ENCODE measurements at places on chromosomes 11 and 22.

- DNase-seq: no peak
These were observed 4.3 kb upstream of the TMPRSS13 start for GRCh38 chr11:117933475-117933874.

DNA sequence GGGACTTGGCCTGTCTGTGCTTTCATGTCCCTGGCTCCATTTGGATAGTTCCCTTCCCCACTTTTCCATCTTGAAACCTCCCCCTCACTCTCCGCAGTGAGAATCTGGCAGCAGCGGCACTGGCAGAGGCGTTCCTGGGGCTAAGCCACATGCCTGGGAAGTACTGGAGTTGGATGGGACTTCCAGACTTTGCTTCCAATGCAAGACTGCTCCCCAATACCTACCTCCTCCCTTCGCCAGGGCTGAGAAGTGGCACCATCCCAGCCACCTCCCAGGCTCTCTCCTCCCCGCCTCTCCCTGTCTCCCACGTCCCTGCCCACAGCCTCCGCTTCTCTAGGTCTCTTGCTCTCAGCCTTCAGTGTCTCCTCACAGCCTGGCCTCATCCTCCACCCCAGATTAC lies 16.6 kb downstream of the TST start:
- no peak for DNase-seq

GRCh38 chr11:131993246-131993645 lies 622.8 kb downstream of the NTM start:
- DNase-seq: no peak

DNA sequence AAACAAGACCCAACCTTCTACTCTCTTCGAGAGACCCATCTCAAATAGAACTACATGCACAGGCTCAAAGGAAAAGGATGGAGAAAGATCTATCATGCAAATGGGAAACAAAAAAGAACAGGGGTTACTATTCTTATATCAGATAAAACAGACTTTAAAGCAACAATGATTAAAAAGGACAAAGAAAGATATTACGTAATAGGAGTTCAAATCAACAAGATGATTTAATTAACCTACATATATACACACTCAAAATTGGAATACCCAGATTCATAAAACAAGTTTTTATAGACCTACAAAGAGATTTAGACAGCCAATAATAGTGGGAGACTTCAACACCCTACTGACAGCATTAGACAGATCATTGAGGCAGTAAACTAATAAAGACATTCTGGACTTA lies 536.6 kb upstream of the RAG2 start:
- no peak for DNase-seq

DNA sequence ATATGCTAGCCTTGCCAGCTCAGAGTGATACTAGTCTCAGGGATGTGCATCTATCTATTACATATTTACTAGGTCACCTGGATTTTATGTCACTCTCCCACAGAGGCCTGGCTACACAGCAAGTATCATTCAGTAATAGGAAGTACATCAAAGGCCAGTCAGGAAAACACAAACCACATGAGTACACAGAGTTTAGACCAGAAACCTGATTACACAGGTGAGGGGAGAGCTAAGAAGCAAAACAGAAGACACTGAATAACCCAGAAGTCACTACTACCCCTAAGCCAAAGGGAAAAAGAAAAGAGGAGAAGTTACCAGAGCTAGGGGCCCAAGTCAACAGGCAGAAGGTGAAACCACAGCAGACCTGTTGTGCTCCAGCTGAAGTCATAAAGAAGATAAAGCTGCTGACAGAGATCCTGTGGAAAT lies 13.3 kb downstream of the LPXN start:
- no peak for DNase-seq

DNA sequence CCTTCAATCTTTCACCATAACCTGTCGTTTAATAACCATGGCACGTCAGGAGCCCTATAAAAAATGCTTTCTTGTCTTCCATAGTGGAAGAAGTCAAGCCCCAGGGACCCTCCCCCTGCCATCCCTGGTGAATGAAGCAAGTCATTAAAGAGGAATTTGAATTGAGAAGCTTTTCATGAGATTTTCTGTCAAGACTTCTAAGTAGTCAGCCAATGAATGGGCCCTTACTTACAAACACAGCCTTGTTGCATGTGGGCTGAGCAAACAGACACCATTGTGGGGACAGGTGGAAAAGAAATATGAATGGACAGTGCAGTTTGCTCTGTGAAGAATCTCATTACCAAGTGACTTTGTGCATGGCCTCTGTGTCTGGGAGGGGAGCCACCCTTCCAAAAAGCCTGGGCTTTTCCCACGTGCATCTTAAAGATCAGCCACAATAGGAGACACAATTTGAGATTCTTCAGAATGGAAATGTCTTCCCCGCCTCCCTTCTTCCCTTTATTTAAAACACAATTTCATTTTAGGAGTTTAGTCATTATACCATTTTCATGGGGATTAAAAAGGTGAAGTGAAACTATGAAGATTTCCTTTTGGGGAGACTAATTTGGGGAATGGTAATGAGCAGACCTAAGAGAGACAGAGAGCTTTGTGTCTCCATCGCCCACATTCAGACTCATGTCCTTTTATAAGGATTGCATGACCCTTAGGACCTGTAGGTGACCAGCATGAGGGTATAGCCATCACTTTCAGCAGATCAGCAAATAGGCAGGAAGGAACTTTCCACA lies 152.0 kb downstream of the LRRC4C start:
- no peak for DNase-seq

DNA sequence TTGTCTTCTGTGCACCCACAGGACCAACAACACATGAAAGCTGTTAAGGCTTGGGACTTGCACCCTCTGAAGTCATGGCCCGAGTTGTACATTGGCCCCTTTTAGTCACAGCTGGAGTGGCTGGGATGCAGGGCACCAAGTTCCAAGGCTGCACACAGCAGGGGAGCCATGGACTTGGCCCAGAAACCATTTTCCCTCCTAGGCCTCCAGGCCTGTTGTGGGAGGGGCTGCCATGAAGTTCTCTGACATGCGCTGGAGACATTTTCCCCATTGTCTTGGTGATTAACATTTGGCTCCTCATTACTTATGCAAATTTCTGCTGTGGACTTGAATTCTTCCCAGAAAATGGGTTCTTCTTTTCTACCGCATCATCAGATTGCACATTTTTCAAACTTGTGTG lies 48.8 kb upstream of the GLYAT start:
- no peak for DNase-seq

DNA sequence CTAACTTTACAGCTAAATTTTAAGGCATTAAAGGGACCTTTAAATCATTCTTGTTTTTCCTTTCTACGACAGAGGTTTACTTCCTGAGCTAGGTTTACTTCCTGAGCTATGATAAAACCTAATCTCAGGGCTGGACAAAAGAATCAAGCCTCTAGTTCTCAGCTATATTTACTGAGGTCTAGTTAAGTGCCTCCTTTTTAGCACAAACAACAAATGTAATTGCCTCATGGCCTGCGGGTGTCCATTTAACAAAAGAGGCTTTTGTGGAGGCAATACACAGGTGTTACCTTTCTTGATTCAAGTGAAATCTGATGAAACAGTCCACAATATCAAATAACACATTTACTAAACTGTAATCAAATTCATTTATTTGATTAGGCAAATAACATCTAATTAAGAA lies 67.3 kb downstream of the IMMP1L start:
- DNase-seq: no peak

DNA sequence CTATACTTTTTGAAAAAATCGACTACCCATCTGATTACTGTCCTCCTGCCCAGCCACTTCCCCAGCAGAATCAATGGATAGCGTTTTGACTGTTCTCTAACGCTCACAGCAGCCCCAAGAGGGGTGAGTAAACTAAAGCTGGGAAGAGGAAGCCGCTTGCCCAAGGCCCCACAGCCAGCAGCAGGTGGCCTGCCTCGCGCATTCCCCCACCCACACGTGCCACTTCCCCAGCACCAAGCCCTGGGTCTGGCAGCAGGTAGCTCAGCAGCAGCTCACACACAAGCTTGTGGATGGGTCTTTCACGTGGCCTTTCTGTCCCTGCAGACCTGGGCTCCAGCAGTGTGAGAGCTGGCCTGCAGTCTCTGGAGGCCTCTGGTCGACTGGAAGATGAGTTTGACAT lies 34.3 kb downstream of the TOM1 start:
- peak; percentile 46 for DNase-seq
